Stimulated activated CD4-positive, alpha-beta T cell treated with anti-CD3 and anti-CD28 coated beads, Interleukin-2, amount 100 ng/mL, for 4 hours (primary cell): ENCODE measurements at places on chromosomes 5 and 9.

- DNase-seq = no peak
These were observed 51.9 kb downstream of the HABP4 start for GRCh38 chr9:96501633-96502538.

- DNase-seq = no peak
These were observed 413.1 kb downstream of the KCTD16 start for GRCh38 chr5:144583541-144584449.

DNA sequence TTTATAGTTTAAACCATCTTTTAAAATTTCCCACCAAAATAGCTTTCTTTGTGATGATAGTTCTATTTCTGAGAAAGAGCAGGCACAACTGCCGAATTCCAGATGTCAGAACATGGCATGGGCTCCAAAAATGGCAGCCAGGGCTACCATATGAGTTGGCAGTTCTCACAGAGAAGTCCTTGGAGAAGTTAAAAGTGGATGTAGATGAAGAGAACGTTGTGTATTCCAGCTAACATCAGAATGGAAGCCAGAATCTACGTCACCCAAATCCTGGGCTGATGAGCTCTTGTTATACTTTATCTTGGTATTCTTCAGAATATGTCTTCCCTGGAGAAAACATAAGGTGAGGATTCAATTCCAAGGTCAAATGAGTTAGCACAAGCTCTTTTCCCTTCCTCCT, 66.9 kb upstream of the BASP1 start:
- DNase-seq = no peak

GRCh38 chr9:127489471-127490115, 38.3 kb downstream of the LRSAM1 start:
- DNase-seq = no peak

DNA sequence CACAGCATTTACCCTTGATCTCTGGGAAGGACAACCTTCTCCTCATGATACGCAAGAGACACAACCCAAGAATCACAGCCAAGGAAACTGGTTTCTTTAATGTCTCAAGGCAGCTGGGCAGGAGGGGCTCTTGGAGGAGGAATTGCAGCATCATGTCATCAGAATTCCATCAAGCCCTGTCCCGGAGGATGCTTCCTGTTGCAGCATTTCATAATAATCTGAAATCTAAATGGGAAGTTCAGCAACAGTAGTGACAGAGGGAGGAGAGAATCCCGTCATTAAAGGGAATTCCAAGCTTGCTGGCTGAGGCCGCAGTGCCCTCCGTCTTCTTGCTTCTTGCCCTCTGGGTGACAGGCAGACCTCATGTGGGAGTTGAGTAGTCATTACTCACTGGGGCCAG, 192.7 kb downstream of the TENT4A start:
- no peak for DNase-seq
